Fibroblast of lung (primary cell): ENCODE measurements at places on chromosomes 5 and 9.

DNA sequence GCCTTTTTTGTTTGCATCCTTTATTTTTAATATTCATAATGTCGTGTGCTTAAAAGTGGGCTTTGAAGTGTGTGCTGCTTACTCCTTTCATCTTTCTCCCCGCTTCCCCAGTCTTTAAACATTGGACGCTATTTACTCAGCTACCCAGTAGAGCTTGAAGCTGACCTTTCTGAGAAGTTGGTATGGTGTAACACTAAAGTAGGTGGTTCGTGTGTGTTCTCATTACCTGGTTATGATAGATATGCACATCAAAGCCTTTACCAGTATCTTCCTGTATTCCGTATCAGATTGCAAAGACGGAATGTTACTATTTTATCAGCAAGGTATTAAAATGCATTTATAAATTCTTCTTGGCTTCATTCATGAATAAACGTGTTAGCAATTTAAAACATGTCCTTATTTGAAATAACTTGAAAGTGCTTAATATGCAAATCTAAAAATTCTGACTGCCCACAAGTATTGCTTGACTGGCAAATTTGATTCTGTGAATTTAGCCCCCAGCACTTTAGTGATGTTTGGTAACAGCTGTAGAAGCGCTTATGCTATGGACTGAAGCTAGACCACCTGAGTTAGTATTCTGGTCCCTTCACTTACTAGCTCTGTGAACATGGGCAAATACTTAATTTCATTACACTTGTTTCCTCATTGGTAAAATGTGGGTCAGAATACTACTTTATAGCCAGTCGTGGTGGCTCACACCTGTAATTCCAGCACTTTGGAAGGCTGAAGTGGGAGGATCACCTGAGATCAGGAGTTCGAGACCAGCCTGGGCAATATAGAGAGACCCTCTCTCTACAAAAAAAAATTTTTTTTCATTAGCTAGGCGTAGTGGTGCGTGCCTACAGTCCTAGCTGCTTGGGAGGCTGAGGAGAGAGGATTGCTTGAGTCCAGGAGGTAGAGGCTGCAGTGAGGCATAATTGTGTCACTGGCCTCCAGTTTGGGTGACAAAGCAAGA, 1.7 kb downstream of the RRAGA start:
- peak; percentile 11 for DNase-seq

DNA sequence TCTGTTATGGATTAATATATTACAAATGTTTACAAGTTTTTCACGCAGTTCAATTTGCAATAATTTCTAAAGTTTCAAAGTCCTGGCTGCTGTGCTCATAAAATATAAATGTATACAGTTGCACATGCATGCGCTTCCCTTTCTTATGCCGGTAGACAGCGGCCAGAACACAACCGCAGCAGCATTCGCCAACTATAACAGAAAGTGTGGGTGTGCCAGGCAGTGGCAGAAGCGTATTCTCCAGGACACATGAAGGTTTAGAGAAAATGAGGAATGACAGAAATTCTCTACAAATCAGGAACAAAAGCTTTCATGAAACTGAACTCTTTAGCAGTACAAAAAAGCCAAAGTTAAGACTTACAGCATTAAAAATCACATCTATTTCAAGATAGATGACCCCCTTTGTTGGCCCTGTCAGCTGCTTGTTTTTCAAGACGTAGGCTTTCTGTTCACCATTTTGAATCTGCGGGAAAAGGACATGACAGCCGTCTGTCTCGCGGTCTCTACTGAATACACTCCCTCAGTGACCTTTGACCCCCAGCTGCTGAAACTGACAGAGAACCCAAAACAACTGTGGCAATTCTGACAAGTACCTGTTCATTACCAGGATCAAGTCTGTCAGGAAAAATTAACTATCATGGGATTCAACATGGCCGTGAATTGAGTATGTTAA, 252.2 kb downstream of the SLF1 start:
- no peak for DNase-seq

DNA sequence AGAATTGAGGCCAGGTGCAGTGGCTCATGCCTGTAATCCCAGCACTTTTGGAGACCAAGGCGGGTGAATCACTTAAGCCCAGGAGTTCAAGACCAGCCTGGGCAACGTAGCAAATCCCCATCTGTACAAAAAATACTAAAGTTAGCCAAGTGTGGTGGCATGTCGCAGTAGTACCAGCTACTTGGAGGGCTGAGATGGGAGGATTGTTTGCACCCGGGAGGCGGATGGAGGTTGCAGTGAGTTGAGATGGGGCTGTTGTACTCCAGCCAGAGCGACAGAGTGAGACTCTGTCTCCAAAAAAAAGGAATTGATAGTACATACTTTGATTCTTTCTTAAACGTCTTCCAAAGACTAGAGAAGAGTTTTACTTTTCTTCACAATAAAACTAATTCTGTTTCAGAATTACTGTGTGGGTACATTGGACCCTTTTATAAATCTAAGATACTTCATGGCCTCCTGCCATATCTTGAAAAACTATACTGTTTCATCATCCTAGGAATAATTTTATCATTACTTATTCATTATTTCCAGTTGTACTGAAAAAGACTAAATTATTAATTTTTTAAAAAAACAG, 132.0 kb upstream of the GRHPR start:
- no peak for DNase-seq

- no peak for DNase-seq
Measured at GRCh38 chr5:82753374-82753773, 323.8 kb downstream of the TMEM167A start.

DNA sequence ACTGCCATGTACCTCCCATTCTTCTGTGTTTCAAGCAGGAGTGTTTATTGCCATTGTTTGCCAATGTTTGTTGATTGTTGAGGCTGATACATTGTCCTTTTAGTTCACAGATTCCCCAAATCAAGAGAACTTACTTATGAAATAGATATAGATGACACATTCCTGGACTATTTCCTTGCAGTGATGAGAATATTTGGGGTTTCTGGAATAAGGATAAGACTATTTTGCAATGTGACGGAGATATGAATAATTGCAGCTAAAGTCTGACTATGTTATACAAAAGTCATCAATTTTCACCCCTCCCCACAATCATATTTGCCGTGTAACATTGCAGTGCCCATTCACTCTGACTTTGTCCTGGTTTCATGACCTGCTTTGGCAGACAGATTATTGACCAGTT, 460.8 kb downstream of the CDH10 start:
- no peak for DNase-seq

DNA sequence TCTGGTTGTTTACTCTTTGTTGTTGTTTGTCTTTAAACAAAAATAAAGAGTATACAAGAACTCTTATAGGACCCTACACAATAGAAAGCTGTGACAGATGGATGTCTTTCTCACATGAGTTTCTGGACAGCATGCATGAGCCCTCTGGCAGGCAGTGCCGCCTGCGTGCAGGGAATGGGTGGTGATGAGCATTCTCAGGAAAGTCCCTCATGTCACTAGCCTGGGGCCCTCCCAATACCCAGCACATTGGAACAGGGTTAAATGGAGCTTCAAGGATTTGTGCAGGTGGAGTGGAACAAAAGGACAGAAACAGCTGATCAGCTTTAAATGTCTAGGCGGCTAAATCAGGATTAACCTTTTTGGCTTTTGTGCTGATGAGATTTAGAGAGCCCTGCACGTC, 181.0 kb upstream of the CD180 start:
- no peak for DNase-seq

DNA sequence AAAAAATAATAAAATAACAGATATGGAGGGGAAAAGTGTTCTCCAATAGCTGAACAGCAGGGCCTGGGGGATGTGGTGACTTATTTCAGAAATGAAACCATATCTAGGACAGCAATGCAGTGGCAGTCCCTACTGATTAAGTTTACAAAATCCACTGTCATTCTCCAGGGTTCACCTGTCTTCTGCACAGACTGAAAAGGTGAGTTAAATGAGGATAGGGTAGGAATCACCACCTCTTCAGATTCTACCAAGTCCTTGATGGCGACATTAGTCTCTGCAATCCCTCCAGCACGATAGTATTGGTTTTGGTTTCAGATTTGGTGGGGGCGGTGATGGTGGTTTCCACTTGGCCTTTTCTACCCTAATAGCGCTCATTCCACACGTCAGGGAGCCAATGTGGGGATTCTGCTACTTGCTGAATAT, 32.3 kb upstream of the NPM1 start:
- no peak for DNase-seq

DNA sequence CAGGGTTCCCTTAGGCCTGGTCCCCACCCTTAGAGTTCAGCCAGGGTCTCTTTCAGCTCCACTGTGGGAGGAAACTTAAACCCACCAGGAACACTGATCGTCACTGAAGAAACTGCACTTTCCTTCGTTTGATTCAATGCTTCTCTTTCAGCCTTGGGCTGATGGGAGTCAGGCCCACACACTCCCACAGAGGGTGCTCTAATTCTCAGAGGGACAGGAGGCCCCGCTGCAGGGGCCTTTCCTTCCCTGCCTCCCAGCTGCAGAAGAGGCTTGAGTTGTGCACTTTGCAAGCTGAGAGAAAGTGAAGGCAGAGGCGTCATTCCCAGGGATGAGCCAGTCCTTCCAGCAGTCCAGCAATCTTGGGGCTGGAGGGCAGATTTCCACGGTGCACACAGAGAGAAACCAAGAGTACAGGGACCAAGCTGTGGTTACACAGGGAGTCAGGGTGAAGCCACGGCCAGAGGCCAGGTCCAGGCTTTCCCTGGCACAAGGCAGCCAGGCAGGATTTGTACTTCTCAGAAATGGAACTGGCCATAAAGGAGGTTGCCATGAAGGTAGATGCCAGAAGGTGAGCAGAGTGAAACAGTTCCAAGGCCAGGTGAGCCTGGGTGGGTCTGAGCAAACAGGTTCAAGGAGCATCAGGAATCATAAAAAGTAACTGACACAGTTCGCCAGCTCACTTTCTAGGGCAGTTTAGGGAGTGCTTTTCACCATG, 10.4 kb upstream of the GLIPR2 start:
- DNase-seq: no peak

DNA sequence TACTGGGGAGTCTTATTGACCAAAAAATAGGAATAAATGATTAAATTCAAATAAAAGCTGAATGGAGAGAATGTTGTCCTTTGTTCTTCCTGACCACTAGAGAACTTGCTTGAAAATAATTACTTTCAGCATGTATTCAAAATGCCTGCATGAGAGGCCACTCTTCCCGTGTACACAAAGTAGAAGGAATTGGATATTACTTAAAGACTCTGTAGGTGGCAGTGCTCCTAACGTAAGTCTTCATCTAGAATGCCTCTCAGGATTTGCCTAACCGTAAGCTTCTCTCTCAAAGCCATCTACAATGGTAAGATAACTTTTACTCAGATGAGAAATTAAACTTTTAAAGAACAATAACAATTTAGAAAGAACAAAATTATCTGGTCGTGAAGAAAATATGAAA, 620.0 kb upstream of the CCNG1 start:
- no peak for DNase-seq

DNA sequence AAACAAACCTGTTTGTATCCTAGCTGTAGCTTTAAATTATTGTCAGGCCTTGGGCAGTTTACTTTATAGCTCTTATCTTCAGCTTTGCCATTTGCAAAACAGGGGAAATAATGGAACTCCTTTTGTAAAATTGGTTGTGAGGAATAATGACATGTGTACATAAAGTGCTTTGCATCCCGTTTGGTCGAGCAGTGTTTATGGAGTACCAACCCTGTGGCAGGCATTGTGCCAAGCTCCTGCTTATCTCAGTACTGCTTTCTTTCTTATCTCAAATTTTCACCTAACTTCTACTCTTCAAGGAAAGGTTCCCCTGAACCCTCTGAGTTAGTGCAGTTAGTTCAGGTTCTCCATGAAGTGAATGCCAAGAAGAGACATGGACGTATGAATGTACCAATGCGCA, 9.4 kb upstream of the TENT2 start:
- no peak for DNase-seq

DNA sequence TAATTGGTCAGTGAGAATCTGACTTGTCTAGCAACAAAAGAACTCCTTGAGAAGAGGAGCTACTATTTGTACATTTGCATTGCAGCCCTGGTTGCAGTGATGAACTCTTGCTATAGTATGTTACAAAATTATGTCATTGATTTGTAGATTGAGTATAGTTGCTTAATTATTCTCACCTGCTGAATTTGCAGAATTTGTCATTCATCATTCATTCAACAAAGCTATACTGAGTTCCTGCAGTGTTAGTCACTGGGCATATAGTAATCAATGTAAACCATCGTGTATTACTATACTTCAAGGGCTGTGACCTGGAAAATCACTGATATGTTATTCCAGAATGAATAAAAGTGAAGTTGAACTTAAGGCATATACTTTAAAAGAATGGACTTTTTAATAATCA, 50.1 kb downstream of the SLC1A3 start:
- no peak for DNase-seq

DNA sequence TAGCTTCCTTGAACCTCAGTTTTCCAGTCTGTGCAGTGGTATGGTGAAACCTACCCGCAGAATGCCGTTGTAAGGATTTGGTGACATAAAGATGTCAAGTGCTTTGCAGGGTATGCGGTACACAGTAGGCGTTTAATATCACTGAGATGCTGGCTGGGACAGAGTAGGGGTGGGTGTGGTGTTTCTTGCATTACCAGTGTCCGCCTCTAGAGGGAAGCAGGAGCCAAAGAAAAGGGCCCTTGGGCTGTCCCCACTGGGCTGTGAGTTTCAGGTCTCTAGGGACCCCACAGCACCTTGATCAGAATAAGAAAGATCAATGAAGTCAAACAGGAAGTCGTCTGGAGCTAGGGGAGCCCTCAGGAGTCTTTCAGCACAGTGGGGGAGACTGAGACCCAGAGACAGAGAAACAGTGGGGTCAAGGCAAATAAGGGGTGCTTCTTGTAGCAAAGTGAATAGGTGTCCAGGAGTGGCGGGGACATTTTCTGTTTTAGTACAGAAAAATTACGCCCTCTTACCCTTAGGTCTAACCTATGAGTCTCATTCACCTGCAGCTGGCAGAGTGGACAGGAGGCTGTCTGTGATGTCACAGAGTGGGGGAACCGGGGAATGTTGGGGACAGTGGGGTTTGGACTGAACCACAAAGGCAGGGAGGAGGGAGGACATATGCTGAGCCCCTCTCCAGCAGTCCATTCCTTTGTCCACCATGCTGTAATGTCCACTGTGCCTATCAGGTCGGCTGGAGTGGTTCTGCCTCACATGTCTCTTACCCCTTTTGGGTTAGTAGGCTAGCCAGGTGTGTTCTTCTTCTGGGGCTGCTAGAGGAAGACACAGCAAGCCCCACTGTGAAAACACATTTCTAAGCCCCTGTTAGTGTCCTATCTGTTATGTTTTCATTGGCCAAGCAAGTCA, 4.7 kb upstream of the TEX53 start:
- no peak for DNase-seq
